ENCODE measurements at places on chromosomes 2 and 18.

GRCh38 chr2:28250006-28250405 is 142.7 kb upstream of the FOSL2 start:
- DNase-seq = no peak

DNA sequence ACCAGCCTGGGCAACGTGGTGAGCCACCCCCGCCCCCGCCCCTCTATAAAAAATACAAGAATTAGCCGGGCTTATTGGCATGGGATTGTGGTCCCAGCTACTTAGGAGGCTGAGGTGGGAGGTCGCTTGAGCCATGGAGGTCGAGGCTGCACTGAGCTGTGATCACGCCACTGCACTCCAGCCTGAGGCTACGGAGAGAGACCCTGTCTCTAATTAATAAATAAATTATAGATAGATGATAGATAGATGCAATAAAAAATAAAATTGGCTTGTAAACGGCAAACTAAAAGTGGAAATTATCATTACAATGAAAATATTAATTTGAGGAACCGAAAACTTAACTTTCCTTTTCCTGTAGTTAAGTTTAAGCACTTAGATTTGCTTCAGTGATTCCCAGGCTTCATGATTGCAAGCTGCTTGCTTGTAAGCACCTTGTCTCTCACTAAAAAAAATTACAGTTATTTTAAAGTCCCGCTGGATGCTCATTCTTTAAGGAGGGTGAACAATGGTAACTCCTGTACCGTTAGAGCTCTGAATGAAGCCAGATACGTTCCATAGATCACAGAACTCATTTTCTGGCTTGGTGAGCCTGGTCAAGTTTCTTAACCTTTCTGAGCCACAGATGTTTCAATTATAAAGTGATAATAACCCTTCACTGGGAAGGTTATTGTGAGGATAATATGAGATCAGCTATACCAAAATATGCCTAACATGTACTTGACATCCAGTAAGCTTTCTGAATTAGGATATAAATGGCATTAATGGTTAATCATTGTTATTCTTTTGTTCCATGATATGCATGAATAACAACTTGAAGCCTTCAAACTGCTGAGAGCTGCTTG is 9.3 kb upstream of the NARS1 start:
- DNase-seq = no peak

DNA sequence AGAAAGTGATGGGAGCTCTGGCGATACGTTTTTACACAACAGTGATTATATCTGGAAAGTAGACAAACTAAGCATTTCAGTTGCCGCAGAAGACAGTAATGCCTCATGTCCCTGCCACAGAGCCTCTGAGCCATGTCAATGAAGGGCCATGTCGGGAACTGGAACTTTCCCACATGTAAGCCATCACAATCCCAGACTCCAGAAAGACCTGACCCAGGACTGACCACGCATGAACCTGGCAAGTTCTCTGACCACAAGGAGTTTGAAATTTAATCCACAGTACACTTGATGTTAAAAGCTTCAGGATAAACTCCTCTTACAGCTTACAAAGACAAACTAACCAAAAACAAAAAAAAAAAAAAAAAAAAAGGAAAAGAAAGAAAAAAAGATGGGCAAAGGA is 267.3 kb downstream of the SLC8A1 start:
- no peak for DNase-seq

- no peak for DNase-seq
These were observed 1.1 kb downstream of the EMILIN1 start for GRCh38 chr2:27079233-27080139.

DNA sequence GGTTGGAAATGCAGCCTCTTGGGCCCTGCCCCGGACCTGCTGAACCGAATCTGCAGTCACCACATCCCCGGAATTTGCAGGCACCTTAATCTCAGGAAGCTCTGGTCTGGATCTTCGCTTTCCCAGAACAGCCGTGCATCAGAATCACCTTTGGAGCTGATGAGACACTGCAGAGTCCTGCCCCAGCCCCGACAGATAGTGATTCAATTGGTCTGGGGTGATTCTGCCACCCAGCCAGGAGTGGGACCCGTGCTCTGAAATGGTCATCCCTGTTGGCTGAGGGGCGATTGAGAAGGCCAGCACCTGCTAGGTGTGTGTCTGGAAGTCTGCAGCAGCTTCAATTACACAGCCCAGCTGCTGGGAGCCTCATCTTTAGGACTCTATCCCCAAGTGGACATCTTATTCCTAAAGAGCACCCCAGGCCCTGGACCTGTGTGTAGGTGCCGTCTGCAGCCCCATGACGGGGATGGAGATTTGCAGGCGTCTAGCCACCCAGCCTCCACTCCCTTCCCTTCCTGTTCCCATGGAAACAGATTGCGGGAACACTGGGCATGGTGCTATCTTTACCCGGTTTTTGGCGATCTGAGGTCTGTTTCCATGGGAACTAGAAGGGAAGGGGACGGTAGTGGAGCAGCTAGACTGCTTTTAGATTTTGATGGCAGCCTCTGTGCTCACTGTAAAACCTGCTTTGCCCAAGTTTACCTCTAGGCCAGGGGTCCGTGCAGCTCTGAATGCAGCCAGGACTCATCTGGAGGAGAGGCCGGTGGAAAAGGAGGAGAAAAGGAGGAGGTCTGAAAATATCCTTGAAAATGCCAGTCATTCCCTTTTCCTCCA is 156.1 kb downstream of the LDLRAD4 start:
- DNase-seq = no peak

DNA sequence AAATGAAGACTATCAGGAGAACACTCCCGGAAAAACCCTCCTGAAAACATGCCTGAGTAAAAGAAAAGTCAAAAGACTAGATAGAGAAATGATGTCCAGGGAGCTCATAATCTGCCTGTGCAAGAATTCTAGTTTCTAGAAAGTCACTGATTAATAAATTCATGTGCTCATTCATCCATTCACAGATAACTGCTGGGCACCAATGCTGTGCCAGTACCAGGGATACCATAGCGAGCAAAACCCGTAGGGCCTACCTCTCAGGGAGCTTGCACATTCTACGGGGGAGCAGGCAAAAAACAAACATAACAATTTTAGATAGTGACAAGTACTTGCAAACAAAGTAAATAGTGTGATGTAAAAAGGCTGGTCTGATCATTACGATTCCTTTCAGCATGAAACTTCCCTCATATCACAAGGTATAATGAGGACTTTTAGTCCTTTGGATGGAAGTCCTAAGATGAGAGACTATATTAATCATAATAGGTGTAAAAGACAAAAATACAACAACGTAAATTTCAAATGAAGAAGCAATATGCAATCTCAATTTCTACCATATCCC is 289.9 kb downstream of the AFF3 start:
- no peak for DNase-seq

DNA sequence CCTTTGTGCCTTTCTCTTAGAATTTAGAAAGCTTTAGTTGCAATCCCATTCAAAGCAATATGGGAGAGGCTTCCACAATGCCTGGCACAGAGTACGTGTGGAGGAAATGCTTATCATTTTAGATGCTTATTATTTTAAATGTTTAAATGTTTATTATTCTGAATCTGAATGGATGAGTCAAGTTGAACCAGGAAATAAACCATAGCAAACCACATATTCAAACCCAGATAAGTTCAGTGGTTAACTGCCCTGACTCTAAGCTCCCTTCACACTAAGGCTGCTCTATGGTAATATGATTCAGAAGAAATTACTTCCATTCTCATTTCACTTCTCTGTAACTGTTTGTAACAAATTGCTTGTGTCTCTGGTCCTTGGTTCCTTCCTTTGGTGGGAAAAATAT is 5.2 kb upstream of the PPP4R1 start:
- no peak for DNase-seq

- DNase-seq = no peak
These were observed 42.3 kb downstream of the GATA6 start for GRCh38 chr18:22211657-22212056.

- DNase-seq = no peak
These were observed 667.7 kb downstream of the SOCS6 start for GRCh38 chr18:70956554-70956953.

Measured in C1 segment of cervical spinal cord (tissue), 14 donors.